MG63 (cell line): ENCODE measurements at places on chromosomes 5 and 9.

GRCh38 chr5:144179226-144179625 lies 8.6 kb downstream of the KCTD16 start:
- no peak for DNase-seq

GRCh38 chr9:124098141-124098905 lies 86.8 kb downstream of the LHX2 start:
- no peak for DNase-seq

- DNase-seq, result peak; percentile 54
Measured at GRCh38 chr5:170483701-170484458, 19.9 kb upstream of the KCNIP1 start.

DNA sequence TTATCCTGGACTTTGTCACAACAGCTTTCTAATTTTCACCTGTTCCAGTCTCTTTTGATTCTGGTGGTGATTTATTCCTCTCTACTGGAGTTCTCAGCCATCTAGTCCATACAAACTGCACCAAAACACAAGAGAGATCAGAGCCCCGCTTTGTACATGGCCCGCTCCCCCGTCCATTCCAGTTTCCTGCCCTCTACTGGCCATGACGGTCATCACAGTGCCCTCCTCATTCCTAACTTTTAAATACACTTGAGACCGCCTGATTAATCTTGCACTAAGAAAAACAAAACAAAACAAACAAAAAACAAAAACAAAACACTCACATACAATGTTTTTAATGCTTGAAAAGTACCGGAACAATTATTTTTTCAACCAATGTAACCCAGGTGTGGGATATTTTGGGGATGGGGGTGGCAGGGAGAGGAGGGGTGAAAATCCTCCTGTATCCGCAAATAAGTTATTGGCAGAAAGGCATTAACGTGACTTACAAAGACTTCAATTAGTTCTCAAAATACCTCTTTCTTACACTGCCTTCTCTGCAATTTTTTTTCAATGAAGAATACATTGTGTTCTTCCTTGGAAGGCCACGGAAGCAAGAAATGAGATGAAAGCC lies 84.8 kb upstream of the PAM start:
- DNase-seq, result peak; percentile 10

DNA sequence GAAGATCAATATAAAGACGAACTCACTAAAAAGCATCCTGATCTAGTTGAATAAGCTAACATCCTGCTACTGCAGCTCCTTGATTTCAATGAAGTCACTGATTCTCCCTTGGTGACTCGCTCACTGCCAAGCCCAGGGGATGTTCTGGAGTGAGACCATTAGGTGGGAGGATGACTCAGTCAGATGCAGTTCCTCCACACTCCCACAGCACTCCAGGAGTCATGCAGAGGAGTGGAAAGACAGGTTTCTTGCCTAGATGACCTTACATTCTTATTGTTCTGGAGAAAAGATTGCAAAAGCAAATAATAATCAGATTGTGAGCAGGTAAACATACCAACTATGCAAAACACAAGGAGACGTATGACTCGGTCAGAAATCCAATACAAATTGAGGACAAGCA lies 15.3 kb downstream of the GCNT4 start:
- DNase-seq, result peak; percentile 79

- DNase-seq, result peak; percentile 56
Measured at GRCh38 chr9:87343816-87344430, 153.7 kb upstream of the DAPK1 start.

- DNase-seq, result no peak
Measured at GRCh38 chr5:94945656-94946055, 327.2 kb downstream of the SLF1 start.

- DNase-seq, result peak; percentile 62
Measured at GRCh38 chr5:35852084-35852734, 4.5 kb upstream of the IL7R start.

DNA sequence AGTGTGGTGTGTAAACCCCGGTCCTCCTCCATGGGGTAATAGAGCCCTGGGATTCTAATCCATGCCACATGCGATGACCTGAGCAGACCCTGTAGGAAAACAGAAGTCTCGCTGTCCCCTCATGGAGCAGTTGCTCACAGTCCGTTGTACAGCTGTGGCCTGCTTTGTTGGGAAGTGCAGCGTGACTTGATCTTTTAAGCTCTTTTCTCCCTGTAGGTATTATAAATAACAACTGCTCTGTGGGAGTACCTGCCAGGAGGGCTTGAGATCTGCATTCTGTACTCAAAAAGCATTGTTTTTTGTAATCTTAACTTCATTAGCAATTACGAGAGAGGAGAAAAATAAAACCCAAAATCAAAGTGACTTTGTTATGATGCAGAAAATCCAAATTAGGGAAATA lies 17.3 kb downstream of the MEGF10 start:
- DNase-seq, result no peak

GRCh38 chr5:6553972-6554371 lies 78.9 kb downstream of the NSUN2 start:
- DNase-seq, result no peak

- DNase-seq, result no peak
Measured at GRCh38 chr9:120475341-120475740, 104.6 kb downstream of the CDK5RAP2 start.

GRCh38 chr5:17113174-17113958 lies 104.1 kb upstream of the BASP1 start:
- DNase-seq, result peak; percentile 57

GRCh38 chr5:165370794-165371193 lies 1865.4 kb downstream of the MAT2B start:
- no peak for DNase-seq

DNA sequence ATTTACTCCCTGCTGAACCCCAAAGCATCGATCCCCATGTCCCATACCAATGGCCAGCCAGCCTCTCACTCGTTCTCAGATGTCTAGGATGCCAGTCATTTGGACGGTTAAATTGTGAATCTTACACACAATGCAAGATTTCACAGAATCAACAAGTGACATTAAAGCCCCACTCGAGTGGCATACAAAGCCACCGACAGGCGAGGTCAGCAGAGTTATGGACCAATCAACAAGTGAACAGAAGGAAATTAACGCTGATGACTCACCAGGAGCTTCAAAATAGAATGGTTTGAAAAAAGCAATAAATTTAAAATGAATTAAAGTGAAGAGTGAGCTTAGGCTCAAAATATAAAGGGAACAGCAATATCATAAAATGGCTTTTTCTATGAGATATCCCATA lies 8.2 kb upstream of the RUFY1 start:
- no peak for DNase-seq

DNA sequence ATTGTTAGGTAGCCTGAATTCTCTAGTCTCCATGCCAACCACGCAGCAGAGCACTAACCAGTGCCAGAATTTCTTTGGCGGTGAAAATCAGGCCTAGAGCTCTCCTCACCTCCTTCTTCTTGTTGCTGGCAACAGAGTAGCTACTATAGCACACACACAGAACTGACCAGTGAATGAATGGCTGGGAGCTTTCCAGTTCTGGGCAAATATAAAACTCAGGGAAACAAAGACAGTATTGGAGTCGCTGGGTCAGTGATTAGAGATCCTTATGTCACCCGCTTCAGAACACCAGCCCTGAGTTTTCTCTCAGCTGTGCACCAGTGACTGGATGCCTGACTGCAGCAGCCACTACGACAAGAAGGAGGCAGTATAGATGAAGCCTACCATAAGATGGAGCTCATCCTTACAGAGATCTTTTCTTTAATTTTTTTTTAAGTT lies 26.9 kb upstream of the FEM1C start:
- DNase-seq, result no peak

GRCh38 chr5:40490464-40491111 lies 189.1 kb upstream of the PTGER4 start:
- DNase-seq, result no peak

DNA sequence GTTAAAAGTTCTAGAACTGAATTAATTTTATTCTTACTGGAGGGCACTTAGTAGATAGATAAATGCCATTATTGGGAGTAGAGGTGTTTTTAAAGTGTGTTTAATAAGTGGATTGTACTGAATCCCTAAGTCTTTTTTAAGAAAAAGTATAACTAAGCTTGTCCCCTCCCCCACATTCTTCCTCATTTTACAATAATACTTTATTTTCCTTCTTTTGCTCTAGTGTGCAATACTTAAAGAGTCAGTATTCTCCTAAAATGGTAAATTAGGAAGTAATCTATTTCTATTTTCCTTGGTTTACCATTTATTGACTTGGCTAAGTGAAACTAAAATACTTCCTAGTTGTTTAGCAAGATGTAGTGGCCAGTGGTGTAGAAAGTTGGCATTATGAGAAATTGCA lies 11.6 kb downstream of the UBLCP1 start:
- no peak for DNase-seq

- no peak for DNase-seq
Measured at GRCh38 chr5:150124111-150124557, 31.5 kb downstream of the PDGFRB start.

DNA sequence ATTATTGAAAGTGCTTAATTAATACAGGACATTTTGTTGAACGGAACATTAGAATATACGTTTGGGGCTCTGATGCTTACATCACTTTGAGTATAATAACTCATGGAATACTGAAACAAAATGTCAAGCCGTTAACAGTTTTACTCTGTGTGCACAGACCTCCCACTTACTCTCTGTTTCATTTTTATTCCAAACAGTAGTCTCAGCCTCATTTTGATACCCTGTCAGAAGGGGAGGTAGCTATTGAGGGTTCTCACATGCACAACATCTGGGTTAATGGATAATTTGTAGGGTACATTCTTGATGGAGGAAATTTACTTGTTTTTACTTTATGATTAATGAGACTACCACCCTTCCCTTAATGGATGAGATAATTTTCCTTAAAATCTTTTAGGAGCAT lies 59.0 kb downstream of the SCAMP1 start:
- no peak for DNase-seq

DNA sequence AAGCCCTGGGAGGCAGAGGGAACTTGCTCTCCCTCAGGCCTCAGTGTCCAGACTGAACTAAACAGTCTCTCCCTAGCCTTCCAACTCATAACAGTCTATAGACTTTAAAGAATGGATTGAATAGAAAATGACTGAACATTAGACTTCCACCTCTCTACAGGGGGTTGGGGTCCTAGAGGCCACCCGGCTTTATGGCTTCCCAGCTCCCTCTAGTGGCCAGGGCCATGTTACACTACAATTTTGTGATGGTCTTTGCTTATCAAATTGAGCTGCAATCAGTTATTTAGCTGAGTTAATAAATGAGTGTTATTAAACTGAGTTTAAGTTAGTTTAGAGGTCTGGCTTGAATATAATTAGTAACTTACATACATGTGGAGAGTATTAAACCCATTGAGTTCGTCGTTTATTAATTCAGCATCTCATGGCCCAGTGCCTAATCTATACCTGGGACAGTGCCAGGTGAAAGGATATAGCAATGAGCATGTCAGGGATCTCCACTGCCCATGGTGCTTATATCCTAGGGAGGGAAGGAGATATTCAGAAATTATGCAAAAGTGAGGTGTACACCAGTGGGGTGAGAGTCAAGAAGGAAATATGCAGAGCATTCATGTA lies 105.2 kb downstream of the SH3TC2 start:
- DNase-seq, result peak; percentile 62

DNA sequence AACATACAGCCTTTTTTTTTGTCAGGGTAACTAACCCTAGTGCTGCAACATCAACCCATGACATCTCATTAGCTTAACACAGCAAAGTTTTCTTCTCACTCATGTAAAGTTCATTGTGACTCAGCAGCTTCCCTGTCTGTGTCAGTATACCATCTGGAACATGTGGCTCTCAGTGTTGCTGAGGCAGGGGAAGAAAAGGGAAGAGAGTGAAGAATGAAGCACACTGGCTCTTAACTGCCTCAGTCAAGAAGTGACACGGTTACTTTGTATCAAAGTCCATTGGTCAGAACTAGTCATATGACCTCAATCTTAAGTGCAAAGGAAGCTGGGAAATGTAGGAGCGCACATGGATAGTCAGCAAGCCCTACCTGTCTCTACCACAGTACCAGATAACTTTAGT lies 185.0 kb upstream of the ELL2 start:
- DNase-seq, result peak; percentile 28

DNA sequence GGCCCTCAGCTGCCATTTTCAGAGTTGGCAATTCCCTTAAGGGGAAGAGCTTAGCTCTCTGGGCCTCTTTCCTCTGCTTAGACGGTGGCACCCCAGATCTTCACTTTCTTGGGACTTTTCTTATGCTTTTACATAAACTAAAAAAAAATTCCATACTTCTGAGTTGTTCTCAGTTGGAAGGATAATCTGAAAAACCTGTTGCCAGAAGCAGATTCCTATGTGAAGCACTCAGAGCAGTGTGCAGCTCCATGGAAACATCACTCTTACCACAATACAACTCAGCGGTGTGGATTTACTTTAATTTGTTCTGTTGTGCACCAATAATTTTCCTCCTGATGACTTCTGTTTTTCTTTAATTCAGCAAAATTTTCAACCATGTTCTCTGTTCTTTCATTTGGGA lies 44.1 kb upstream of the MROH2B start:
- peak; percentile 49 for DNase-seq

GRCh38 chr5:43357878-43358281 lies 44.7 kb upstream of the HMGCS1 start:
- DNase-seq, result no peak

- DNase-seq, result no peak
Measured at GRCh38 chr5:170656346-170656745, 127.2 kb upstream of the GABRP start.
